ENCODE measurements at places on chromosomes 1 and 21. TPM values are rescaled to one million over a fixed set of nuclear protein-coding genes. Genes with fewer than 3 reads are reported as not detected.

Gene MAN1C1
- total RNA-seq: 73.3 TPM

Gene HENMT1
- 7.2 TPM for total RNA-seq

Gene OR2T11
- total RNA-seq: not detected

DNA sequence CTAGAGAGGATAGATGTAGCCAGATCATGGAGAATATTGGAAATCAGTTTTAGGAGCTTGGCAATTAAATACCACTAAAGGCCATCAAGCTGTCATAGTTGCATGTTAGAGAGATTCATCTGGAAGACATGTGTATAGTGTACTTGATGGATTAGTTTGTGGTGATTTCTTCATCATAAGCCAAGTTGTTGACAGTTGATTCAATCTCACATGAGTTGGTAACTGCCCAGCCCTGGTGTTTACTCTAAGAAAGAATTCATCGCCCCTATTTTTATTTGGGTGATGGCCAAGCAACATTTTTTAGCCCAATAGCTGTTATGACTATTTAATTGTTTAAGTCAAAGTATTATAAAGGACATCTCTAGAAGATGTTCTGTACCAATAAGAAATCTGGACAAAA is 737.6 kb downstream of the PLA2G4A start:
- DNase-seq: no peak

DNA sequence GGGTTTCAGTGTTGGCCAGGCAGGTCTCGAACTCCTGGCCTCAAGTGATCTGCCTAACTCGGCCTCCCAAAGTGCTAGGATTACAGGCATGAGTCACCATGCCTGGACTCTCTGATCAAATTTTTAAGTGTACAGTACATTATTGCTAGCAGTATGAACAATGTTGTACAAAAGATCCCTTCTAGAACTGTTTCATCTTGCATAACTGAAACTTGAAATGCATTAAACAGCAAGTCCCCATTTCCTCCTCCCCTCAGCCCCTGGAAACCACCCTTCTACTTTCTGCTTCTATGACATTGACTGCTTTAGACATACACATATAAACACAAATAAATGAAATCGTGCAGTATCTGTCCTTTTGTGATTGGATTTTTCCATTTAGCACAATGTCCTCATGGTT is 463.4 kb downstream of the PTPRC start:
- no peak for DNase-seq

- DNase-seq: peak; percentile 7
Measured at GRCh38 chr1:1098681-1099421, 17.0 kb downstream of the C1orf159 start.

DNA sequence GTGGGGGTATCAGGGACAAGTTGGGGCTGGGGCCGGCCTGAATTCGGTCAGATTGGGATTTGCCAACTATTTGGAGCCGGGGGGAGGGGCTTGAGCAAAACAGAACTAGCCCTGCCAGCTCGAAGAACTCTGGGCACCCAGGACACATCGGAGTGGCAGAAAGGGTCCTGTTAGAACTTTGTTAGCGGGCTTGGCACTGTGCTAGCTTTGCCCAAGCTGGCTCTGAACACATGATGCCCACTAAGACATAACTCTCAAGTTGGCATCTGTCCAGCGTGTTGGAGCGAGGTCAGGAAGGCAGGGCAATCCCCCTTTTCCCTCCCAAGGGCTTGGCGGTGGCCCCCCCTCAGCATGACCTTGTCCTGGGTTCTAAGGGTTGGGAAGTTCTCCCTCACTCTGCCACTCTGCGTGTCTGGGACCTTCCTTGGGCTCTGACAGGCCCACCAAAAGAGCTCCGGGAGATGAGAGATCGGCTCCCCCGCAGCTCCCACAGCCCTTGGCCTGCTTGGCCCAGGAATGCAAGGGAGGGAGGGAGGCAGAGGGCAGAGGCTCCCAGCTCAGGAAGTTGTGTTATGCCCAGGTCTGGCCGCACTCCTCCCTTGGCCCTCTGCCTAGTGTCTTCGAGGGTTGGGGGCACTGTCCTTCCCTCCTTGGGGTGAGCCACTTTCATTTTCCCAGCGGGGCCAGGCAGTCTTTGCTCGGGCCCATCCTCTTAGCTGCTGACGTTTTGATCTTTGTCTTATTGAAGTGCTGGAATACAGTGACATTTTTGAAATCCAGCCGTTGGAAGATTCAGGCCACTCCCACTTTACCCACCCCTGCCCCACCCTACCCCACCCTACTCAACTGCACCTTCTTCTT is 1.2 kb downstream of the LMNA start:
- no peak for DNase-seq
